ENCODE measurements at places on chromosomes 7 and 10.

DNA sequence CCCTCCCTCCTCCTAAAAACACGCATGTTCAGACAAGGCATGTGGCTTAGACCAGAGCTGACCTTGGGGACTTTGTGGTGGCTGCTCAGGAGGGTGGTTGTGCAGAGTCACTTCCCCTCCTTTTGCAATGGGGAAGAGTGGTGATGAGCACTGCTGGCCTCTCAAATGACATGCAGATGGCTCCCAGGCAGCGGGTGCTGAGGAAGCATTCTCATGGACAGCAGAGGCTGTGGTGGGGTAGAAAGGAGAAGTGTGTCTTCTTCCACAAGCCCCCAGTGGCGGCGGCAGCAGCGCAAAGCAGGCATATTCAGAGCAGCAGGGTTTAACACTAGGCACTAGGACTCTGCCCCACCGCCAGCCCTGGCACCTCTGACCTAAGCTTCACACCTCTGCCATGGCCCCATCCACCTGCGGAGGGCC is 105.9 kb upstream of the ANLN start:
- DNase-seq = no peak

GRCh38 chr10:72682638-72683037 is 9.3 kb upstream of the MCU start:
- no peak for DNase-seq

DNA sequence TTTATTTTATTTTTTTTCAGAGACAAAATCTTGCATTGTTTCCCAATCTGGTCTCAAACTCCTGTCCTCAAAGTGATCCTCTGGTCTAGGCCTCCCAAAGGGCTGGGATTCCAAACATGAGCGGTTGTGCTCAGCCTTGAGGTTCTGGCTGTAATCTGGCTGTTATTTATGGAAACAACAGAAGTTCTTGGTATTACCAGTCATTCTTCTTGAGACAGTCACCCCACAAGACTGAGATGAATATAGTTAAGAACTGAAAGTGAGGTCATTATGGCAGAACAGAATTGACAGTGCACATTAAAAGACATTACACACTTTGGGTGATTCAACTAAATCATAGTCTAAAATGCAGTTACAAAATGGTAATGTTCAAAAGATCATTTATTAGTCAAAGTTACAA is 719.5 kb downstream of the ZWINT start:
- no peak for DNase-seq

GRCh38 chr7:36855330-36855729 is 131.0 kb upstream of the AOAH start:
- no peak for DNase-seq

DNA sequence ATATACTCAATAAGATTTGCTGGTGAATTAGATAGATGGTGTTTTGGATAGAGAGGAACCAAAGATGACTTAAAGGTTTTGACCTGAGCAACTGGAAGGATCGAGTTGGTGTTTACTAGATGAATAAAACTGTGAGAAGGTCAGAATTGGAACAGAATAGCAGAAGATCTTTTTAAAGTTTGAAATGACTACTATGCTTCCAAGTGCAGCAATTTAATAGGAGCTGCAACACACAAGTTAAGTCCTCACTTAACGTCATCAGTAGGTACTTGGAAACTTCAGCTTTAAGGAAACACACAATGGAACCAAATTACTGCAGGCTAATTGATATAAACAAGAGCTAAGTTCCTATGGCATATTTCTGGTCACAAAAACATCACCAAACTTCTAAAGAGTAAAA is 86.5 kb downstream of the RTKN2 start:
- no peak for DNase-seq

DNA sequence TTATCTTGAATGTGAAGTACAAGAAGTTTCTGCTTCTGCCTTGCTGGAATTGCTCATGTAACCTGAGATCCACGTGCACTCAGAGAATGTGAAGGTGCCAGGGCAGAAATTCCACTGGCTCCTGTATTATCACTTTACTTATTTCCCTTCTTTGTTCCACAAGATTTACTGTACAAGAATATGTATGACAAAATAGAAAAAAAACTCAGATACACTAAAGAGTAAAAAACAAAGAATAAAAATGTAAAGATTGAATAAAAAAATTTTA is 43.0 kb downstream of the PLCE1 start:
- DNase-seq = no peak

GRCh38 chr7:133367561-133367960 is 114.7 kb downstream of the EXOC4 start:
- DNase-seq = no peak

DNA sequence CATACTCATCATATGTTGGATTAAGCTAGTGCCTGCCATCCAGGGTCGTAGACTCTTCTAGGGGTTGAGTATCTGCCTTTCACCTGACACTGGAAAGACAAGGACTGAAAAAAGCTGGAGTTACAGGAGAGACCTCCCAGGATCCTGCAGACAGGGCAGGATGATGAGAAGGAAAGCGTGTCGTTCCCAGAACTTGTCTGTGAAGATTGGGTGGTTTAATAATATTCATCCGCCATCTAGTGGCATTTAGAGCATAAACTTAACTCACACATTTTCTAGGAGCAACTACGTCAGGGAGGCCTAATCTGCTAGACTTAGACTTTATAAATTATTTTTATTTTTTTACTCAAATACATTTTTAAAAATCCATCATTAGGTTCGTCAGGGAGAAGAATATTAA is 59.6 kb downstream of the ADRB1 start:
- DNase-seq = no peak

DNA sequence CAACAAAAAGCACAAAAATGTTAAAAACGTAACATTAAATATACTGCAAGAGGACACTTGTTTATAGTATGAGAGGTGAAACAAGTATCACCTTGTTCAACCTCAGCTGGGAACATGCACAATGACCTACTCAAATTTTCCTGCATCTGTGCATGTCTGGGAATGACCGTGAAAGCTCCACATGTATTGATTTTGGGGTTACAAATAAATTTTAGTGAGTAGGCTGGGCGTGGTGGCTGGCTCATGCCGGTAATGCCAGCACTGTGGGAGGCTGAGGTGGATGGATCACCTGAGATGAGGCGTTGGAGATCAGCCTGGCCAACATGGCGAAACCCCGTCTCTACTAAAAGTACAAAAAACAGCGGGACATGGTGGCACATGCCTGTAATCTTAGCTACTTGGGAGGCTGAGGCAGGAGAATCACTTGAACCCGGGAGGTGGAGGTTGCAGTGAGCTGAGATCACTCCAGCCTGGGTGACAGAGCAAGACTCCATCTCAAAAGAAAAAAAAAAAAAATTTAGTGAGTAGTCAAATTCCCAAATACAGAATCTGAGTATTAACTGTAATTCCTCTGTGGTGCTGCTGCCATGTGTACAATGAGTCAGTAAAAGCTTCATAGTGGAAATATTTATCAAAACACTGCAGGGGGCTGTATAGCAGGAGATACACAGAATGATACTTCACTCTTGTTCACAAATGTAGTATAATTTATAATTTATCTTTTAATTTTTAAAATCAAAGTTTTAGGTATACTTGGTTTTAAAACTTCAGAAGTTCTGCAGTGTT is 41.1 kb downstream of the SUGCT start:
- DNase-seq = no peak

Measured in hematopoietic multipotent progenitor cell treated with erythropoietin and hydrocortisone succinate and interleukin-3 and kit ligand, for 17 days (in vitro differentiated cells).